ENCODE measurements at places on chromosomes 6 and 20.

DNA sequence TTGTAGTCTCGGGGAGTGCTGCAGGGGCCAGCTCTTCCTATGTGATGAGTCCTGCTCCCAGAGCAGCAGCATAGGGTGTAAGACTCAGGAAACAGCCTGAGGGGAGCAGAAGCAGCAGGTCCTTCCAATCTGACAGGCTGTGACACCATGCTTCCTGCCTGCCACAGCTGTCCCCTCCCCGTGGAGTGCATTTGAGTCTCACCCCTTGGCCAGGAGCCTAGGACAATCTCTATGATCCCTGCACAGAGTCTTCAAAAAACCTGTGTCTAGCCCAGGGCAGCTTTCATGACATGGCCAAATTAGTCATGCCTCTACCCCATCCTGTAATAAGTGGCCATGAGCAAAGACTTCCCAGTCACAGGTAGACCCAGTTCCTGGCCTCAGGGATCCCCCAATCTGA lies 23.1 kb upstream of the LRFN2 start:
- no peak for DNase-seq

DNA sequence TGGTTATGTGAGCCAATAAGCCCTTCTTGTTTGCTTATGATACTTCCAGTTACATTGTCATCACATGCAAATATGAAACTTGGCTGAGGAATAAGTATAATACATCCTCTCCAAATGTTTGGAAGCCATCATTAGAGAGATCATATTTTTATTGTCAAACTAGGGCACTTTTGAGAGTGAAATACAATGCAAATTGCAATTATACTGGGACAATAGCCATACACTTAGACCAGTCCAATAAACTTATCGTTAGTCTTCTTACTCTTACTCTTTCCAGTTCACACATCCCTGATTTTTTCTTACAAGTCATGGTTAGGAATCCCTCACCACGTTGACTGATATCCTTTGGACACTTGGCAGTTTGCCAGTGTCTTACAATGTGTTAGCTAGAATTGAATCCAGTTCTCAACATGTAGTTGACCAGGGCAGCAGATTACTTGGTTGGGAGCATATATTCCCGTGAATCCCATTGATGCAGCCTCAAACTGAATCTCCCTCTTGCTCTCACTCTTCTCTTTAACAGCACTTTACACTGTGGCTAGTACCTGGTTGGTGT lies 519.7 kb upstream of the ID4 start:
- DNase-seq: no peak

GRCh38 chr6:147947521-147947920 lies 395.1 kb upstream of the SASH1 start:
- DNase-seq: no peak

DNA sequence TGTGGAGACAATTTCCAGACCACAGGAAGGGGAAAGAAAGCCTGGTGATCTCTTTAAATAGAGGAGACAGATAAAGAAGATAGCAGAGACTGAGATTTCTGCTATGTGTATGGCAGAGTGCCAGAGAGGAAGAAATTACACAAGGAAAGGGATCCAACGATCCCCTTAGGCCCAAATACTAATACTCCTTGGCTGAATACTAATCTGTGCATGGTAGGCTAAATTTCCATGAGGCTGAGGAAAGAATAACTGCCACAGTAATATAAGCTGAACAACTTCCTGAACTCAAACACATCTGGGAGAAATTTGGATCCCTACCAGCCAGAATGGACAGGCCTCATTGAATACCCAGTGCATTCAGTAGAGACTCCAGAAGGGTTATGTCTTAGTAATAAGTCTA lies 83.3 kb upstream of the TNFAIP3 start:
- DNase-seq: no peak

All from femur (tissue), 1 donor.